ENCODE measurements at places on chromosomes 3 and 15. TPM values are rescaled to one million over a fixed set of nuclear protein-coding genes. Genes with fewer than 3 reads are reported as not detected.

The TGM4 gene
- total RNA-seq = not detected

The ZNF35 gene
- total RNA-seq = 3.8 TPM

GRCh38 chr15:58454950-58455401 lies 23.2 kb downstream of the LIPC start:
- H3K4me3 ChIP-seq = no peak overlapping the region
- peaks cover 25% of the 10 kb centered on the region for H3K4me1 ChIP-seq
- no peaks in the 10 kb centered on the region for H3K27me3 ChIP-seq
- H3K36me3 ChIP-seq = no peaks in the 10 kb centered on the region
- H3K27ac ChIP-seq = no peak overlapping the region

- no peaks in the 10 kb centered on the region for H3K27me3 ChIP-seq
- H3K4me3 ChIP-seq = no peak overlapping the region
- H3K36me3 ChIP-seq = no peaks in the 10 kb centered on the region
These were observed 39.7 kb upstream of the ZDHHC23 start for GRCh38 chr3:113908133-113908532.

DNA sequence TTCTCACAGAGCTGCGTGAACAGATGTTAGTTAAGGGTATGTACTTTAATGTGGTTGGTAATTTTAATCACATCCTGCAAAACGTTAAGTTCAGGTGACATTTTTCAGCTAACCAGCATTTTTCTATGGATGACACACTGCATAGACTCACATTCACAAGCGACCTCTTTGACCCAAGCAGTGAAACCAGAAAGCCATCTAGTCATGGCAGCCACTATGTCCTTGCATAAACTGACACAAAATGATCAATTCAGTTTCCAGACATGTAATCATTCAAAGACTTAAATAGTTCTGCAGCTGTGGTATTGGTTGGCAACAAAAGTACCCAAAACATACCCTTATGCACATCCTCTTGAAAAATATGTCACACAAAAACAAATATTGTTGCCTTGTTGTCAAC lies 7.4 kb upstream of the CAPN7 start:
- no peaks in the 10 kb centered on the region for H3K4me1 ChIP-seq
- no peaks in the 10 kb centered on the region for H3K36me3 ChIP-seq
- no peak overlapping the region for H3K4me3 ChIP-seq
- no peak for DNase-seq
- no peak overlapping the region for H3K27ac ChIP-seq

DNA sequence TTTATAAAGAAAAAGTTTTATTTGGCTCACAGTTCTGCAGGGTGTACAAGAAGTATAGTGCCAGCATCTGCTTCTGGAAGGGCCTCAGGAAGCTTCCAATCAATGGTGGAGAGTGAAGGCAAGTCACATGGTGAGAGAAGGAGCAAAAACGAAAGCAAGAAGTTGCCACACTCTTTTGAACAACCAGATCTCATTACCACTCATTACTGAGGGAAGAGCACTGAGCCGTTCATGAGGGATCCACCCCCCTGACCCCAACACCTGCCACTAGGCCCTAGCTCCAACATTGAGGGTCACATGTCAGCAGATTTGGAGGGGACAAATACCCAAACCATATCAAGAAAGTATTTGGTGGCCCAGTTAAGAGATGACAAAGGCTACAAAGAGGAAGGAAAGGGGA lies 239.3 kb upstream of the UBE2E1 start:
- H3K36me3 ChIP-seq = no peaks in the 10 kb centered on the region
- no peak overlapping the region for H3K27ac ChIP-seq
- no peak for DNase-seq
- no peak overlapping the region for H3K4me3 ChIP-seq
- H3K4me1 ChIP-seq = no peaks in the 10 kb centered on the region
- H3K27me3 ChIP-seq = no peaks in the 10 kb centered on the region

Data from CD4-positive, alpha-beta memory T cell (primary cell).